ENCODE measurements at places on chromosomes 3 and 15.

GRCh38 chr15:29039466-29040369 is 153.9 kb downstream of the APBA2 start:
- DNase-seq = no peak

DNA sequence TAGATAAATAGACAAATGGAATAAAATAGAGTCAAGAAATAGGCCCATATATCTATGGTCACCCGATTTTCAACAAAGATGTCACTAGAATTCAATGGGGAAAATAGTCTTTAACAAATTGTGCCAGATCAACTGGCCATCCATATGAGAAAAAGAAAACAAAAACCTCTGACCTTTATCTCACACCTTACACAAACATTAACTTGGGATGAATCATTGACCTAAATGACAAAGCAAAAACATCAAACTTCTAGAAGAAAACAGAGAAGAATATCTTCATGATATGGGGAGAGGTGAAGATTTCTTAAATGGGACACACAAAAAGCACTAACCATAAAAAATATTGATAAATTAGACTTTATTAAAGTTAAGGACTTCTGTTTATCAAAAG is 31.9 kb downstream of the ITGA11 start:
- no peak for DNase-seq

DNA sequence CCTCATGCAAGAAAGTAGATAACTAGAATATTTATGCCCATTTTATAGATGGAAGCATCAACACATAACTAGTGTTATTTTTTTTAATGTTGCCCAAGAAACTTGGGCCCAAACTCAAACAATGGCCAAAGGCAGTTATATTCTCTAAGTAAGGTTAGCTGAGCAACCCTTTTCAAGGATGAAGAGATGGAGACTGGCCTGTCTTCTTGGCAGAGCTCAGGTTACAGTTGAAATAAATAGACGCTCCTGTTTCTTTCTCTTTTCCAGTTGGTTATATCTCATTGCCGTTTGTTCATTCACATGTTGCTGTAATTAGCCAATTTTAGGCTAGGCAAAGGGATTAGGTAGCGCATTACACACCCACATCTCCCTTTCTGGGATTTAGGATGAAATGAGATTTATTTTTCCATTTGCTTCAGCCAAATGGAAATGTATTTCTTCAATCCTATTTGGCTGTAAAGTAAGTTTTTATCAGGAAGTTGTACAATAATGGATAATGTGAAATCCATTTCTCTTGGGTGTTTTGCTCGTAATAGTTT is 93.2 kb downstream of the CMSS1 start:
- no peak for DNase-seq

- DNase-seq = no peak
These were observed 17.0 kb downstream of the LRCH3 start for GRCh38 chr3:197807969-197808587.

DNA sequence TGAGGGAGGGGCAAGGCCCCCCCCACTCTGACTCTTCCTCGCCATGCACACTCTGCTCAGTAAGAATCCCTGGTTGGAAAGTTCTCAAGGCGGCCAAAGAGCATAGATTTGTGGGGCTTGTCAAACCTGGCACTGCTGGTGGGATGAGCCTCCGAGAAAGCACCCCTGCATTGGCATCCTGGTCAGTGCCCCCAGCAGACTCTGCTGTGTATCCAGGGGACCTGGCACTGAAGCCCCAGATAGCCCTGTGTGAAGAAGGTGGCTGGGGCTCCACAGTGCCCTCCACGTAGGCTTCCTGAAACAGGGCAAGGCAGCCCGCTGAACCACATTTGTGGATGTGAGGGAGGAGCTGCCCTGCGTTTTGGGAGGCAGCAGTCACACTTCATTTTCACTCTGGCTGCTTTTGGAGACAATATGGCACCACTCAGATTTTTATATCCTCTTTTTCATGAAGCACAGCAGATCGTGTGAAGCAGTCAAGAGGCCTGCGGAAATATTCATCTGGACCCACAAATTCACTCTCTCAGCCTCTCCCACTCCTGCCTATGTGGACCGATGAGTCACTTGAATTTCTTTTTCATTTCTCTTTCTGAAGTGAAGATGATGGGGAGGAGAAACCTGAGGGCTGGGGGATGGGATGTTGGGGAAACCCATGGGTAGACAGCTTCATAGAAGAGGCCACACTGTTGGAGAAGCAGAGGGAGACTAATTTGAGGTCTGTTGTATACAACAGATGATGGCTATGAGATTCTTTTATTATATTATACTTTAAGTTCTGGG is 88.7 kb upstream of the BCL6 start:
- DNase-seq = no peak

DNA sequence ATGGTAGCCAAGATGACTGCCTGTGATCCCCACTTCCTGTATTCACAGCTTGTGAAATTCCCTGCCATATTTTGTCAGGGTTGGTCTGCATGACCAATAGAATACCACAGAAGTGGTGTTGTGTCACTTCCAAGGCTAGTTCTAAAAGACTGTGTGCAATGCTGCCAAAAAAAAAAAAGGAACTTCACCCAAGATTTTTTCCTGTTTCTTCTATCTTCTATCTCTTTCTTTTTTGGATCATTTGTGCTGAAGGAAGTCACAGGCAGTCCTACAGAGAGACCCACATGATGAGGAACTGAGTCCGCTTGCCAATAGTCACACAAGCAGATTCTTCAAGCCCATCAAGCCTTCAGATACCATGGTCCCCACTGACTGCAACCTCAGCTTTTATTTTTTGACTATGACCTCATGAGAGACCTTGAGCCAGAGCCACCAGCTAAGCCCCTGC is 18.1 kb upstream of the RAF1 start:
- no peak for DNase-seq

DNA sequence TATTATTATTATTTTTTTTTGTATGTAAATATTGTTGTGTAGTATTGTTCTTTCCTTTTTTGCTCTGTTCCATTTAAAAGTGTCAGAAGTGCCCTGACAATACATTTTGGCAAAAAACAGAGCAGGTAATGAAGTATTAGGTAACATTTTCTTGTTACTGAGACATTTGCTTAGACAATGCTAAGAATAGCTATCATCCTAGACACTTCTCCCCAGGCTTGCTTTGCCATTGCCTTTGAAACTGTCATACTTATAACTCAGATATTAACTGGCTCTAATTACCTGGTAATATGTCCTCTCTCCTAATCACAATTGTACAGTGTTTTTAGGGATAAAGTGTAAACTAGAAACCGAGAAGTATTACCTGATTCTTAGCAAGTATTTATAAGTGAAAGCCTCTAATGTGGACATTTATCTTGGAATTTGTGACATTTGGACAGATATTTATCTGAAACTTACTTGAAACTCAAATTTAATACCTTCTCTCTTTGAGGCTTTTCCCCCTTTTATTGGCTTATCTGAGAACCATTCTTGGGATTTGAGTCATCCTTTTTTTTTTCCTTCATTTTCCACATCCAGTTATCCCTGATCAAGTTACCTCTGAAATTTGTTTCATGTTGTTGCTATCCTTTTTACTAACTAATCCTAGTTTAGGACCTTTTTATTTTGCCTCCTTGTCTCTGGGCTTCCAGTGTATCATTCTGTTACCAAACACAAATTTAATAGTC is 13.1 kb downstream of the ARIH1 start:
- DNase-seq = no peak

All from pancreas (tissue), 10 donors.